ENCODE measurements at places on chromosomes 16 and 17. TPM values are rescaled to one million over a fixed set of nuclear protein-coding genes. Genes with fewer than 3 reads are reported as not detected.

- H3K4me3 ChIP-seq, result no peak overlapping the region
- H3K27ac ChIP-seq, result no peak overlapping the region
- no peaks in the 10 kb centered on the region for H3K36me3 ChIP-seq
- H3K27me3 ChIP-seq, result peaks cover 29% of the 10 kb centered on the region
- peaks cover 7% of the 10 kb centered on the region for H3K4me1 ChIP-seq
Measured at GRCh38 chr17:81387100-81388090, 7.9 kb upstream of the BAHCC1 start.

- H3K27ac ChIP-seq, result no peak overlapping the region
- H3K27me3 ChIP-seq, result no peaks in the 10 kb centered on the region
- H3K36me3 ChIP-seq, result no peaks in the 10 kb centered on the region
- H3K4me3 ChIP-seq, result no peak overlapping the region
- H3K4me1 ChIP-seq, result no peaks in the 10 kb centered on the region
- no peak for DNase-seq
Measured at GRCh38 chr17:53191878-53192277, 630.8 kb upstream of the KIF2B start.

- no peak overlapping the region for H3K4me3 ChIP-seq
- H3K27me3 ChIP-seq, result no peaks in the 10 kb centered on the region
- peaks cover 52% of the 10 kb centered on the region for H3K36me3 ChIP-seq
Measured at GRCh38 chr16:24950275-24950674, 64.9 kb downstream of the ARHGAP17 start.

DNA sequence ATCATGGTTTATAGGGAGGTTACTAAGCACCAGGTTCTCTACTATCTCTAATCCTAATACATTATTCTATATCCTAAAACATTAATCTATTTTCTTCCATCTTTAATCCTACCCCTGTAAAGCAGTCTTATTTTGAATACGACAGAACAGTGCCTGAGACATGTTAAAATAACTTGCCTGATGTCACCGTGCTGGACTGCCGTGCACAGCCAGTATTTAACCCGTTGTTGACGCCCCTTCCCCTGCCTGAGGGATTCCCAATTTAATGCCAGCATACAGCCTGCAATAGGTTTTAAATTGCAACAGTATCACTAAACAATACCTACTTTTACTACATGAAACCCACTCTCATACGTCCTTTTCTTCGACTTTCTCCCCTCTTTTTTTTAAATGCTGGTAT lies 133.3 kb downstream of the PARN start:
- peaks cover 12% of the 10 kb centered on the region for H3K4me1 ChIP-seq
- no peaks in the 10 kb centered on the region for H3K27me3 ChIP-seq
- no peaks in the 10 kb centered on the region for H3K36me3 ChIP-seq
- no peak overlapping the region for H3K4me3 ChIP-seq

Gene FOXN1
- polyA plus RNA-seq, result not detected

Gene CDK5R1
- polyA plus RNA-seq, result 10.5 TPM

Gene MPP2
- 0.10 TPM for polyA plus RNA-seq

DNA sequence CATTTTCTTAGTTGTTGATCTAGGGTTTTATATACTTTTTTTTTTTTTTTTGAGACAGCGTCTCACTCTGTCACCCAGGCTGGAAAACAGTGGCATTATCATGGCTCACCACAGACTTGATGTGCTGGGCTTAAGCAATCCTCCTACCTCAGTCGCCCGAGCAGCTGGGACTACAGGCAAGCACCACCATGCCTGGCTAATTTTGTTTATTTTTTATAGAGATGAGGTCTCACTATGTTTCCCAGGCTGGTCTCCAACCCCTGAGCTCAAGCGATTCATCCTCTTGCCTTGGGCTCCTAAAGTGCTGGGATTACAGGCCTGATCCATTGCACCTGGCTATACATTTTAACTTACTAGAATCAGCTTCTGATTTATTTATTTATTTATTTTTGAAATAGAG lies 34.2 kb upstream of the ATP2A3 start:
- no peaks in the 10 kb centered on the region for H3K27me3 ChIP-seq
- no peak overlapping the region for H3K27ac ChIP-seq
- no peaks in the 10 kb centered on the region for H3K4me1 ChIP-seq

DNA sequence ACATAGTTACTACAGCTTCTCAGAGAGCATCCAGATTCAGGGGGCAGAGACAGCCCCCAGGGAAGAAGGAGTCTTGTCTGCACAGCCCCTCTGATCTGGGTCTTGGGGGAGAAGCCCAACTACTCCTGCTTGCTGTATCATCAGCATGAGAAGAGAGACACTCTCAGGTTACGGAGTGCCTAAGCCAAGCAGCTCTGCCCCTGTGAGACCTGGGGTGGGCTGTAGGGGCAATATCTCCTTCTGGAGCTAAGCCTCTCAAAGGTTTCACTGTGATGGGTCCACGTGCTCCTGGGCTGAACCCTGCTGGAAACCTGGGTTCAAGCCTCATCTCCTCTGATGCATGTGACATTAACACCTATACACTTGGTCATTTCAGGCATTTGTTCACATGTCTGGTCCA lies 123.2 kb downstream of the CPPED1 start:
- H3K27me3 ChIP-seq, result no peaks in the 10 kb centered on the region
- DNase-seq, result no peak
- H3K4me1 ChIP-seq, result peaks cover 5% of the 10 kb centered on the region
- no peak overlapping the region for H3K4me3 ChIP-seq
- no peak overlapping the region for H3K27ac ChIP-seq

GRCh38 chr16:48580925-48581500 lies 29.0 kb downstream of the N4BP1 start:
- DNase-seq, result no peak
- H3K27me3 ChIP-seq, result no peaks in the 10 kb centered on the region
- H3K4me3 ChIP-seq, result no peak overlapping the region

GRCh38 chr16:8801701-8802100 lies 4.1 kb downstream of the PMM2 start:
- no peak overlapping the region for H3K27ac ChIP-seq
- H3K27me3 ChIP-seq, result no peaks in the 10 kb centered on the region
- peaks cover 32% of the 10 kb centered on the region for H3K4me1 ChIP-seq
- no peak overlapping the region for H3K4me3 ChIP-seq
- DNase-seq, result no peak
